MG63 (cell line): ENCODE measurements at places on chromosomes 4 and X.

- no peak for DNase-seq
These were observed 378.4 kb upstream of the PCDH7 start for GRCh38 chr4:30341731-30342130.

DNA sequence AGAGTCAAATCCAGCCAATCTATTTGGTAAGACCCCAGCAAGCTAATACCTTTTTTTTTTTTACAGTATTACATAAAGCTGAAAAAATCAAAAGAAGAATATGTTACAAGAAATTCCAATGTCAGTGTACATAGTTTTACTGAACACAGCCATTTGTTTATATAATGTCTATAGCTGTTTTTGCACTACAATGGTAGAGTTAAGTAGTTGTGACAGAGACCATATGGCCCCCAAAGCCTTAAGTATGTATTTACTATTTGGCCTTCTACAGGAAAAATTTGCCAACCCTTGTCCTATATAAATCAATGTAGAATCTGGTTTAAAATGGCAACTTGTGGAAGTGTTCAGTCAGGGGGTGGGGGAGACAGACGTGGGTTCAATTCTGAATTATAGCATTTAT, 60.7 kb downstream of the ANTXR2 start:
- DNase-seq = no peak

DNA sequence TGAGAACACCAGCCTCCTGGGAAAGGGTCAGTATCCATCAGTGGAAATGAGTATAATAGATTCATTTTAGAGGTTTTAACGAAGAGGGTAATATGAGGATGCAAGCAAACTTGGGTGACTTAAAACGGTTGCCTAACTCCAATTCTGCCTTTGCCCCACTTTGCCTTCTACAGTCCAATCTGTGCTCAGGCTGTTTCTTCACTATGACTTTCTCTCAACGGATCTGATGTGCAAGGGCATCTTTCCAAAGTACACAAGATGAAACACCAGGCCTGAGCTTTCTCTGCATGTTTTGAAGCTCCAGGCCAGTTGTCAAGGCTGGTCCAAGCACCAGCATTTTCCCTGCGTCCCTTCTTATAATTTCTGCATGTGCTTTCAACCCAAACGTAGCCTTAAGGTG, 68.0 kb upstream of the TMEM164 start:
- DNase-seq = no peak

DNA sequence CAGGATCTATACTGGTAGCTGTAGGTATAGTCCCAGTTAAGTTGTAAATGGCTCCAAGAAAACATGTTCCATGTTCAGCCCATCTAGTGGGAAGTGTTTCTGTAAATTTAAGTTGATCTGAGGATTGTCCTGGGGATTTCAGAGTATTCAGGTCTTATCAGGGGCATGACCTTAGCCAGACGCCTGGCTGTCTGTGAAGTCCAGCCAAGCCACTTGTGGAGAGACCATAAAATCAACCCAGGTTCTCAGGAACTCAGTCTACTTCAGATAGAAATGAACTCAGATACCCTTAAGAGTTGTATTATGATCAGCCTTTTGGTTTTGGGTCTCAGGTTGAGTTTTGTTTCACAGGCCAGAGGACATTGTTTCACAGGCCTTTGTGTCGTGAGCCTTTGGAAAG, 95.9 kb downstream of the EGF start:
- no peak for DNase-seq

DNA sequence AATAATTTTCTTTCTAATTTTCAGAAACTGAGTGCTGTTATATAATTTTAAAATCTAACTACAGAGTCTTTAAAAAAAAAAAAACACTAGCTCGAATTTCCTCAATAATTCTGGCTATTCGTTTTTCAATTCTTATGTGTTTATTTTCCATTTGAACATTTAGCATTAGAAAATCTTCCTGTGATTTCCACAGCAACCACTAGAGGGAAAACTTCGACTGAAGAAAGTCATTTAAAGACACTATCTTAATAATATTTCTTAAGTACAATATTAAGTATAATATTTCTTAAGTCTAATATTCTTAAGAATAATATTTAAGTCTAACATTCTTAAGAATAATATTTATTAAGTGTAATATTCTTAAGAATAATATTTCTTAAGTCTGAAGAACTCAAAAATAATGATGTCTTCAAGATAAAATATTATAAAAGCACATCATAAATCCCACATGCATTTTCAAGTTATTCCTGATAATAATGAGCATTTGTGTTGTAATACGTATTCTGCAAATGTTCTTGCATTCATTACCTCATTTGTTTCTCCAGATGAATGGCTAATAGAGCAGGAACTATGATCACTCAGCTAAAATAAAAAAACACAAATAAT, 118.4 kb upstream of the WDR17 start:
- no peak for DNase-seq

- no peak for DNase-seq
These were observed 123.1 kb upstream of the GPM6A start for GRCh38 chr4:175935016-175935661.

- no peak for DNase-seq
These were observed 23.7 kb downstream of the RP2 start for GRCh38 chrX:46860557-46860956.

GRCh38 chr4:88211473-88212252, 53.2 kb upstream of the ABCG2 start:
- no peak for DNase-seq

GRCh38 chr4:142883040-142883832, 37.1 kb upstream of the INPP4B start:
- DNase-seq = no peak

GRCh38 chrX:1488141-1488540, 35.4 kb upstream of the ASMTL start:
- DNase-seq = no peak

GRCh38 chrX:22202251-22202650, 70.5 kb upstream of the CBLL2 start:
- no peak for DNase-seq

DNA sequence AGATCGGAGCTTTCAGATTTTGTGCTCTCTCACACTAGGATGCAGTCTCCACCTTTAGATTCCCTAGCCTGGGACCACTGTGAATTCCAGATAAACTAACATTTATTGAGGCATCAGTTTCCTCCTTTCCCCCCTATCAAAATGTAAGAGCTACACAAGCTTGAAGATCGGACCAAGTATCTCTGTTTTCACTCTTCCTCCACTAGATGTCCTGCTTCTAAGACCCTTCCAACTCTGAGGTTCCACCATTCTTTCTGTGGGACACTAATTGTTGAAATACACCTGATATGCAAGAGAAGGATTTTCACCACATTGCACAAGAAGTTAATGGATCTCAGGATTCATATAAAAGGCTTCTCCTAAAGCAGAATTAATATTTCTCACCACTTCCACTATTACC, 43.0 kb upstream of the PHOX2B start:
- DNase-seq = no peak

GRCh38 chr4:663046-663437, 11.0 kb downstream of the ATP5ME start:
- DNase-seq = no peak

- peak; percentile 79 for DNase-seq
These were observed 155.1 kb downstream of the SHROOM3 start for GRCh38 chr4:76589872-76590797.

GRCh38 chr4:164770010-164770724, 16.2 kb downstream of the SMIM31 start:
- DNase-seq = no peak
